Lower lobe of right lung (tissue), 2 donors: ENCODE measurements at places on chromosomes 13 and 19. TPM values are rescaled to one million over a fixed set of nuclear protein-coding genes. Genes with fewer than 3 reads are reported as not detected.

GRCh38 chr13:114313061-114313860 lies 1.0 kb upstream of the CHAMP1 start:
- H3K4me3 ChIP-seq: peak overlapping the region; percentile 94
- no peak for DNase-seq
- H3K36me3 ChIP-seq: no peaks in the 10 kb centered on the region
- peak overlapping the region; percentile 95 for H3K27ac ChIP-seq

- no peaks in the 10 kb centered on the region for H3K36me3 ChIP-seq
- no peak overlapping the region for H3K27ac ChIP-seq
- H3K27me3 ChIP-seq: no peaks in the 10 kb centered on the region
- H3K4me1 ChIP-seq: peaks cover 22% of the 10 kb centered on the region
- no peak for DNase-seq
- no peak overlapping the region for H3K4me3 ChIP-seq
Measured at GRCh38 chr13:98263841-98264240, 86.8 kb upstream of the RNF113B start.

The SLC15A1 gene
- total RNA-seq: not detected

The CPB2 gene
- 33.5 TPM for total RNA-seq

The SUCLA2 gene
- total RNA-seq: 36.7 TPM

DNA sequence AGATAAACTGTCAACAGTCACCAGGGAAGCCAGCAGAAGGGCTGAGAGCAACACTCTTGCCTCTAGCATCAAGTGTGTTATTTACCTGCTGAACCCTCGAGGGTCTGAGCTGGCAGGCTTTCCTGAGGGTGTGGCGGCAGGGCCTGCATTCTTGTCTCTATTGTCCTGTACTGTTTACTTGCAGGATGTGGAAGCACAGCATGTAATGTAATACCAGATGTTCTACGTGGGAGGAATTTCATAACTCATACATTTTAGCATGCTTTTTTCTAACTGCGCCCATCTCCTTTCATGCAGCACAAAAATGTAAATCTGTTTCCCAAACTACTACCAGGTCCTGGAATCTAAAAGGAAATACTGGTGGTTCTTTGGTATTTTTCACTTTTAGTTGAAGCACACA lies 153.1 kb downstream of the RGCC start:
- peak overlapping the region; percentile 82 for H3K27ac ChIP-seq
- H3K27me3 ChIP-seq: no peaks in the 10 kb centered on the region
- peaks cover 39% of the 10 kb centered on the region for H3K4me1 ChIP-seq

The SAMD1 gene
- total RNA-seq: 51.4 TPM

The RNF113B gene
- not detected for total RNA-seq

DNA sequence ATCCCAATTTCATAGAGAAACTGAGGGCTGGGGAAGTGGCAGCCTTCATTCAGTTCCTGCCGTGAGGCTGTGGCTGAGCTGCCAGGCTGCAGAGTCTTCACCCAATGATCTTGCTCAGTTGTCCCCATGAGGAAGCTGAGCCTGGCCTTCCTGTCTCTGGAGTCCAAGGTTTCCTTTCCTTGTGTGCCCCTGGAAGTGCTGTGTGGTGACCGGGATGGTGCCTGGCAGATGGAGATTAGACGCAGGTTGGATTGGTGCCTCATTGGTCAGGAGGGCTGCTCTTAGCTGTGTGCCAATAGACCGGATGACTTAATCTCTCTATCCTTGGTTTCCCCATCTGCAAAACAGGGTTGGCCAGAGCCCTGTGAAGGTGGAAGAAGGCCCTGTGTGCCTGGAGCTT lies 24.6 kb downstream of the DNM2 start:
- DNase-seq: no peak
- H3K27me3 ChIP-seq: no peaks in the 10 kb centered on the region
- peak overlapping the region; percentile 60 for H3K27ac ChIP-seq

The PIBF1 gene
- total RNA-seq: 28.3 TPM

DNA sequence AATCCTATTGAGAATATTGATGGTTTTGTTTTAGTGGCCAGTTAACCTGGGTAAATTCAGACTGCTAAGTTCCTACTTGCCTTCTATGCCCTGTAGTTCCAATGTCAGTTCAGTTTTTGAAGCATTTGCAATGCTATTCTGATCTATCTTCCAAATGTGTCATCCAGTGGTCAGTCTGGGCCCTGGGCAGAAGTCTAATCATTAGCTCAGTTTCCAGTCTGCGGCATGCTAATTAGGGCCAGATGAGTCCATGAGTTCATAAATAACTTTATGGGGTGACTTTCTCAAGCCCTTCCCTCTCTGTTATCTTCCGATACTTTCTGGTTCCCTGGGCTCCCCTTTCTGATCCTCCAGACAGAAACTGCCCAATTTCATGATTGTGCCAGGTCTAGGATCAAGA lies 32.7 kb downstream of the FAM187B start:
- no peaks in the 10 kb centered on the region for H3K4me1 ChIP-seq
- no peak overlapping the region for H3K27ac ChIP-seq
- no peak for DNase-seq
- no peak overlapping the region for H3K4me3 ChIP-seq
- H3K36me3 ChIP-seq: no peaks in the 10 kb centered on the region
- H3K27me3 ChIP-seq: no peaks in the 10 kb centered on the region

The MIDN gene
- total RNA-seq: 76.3 TPM

DNA sequence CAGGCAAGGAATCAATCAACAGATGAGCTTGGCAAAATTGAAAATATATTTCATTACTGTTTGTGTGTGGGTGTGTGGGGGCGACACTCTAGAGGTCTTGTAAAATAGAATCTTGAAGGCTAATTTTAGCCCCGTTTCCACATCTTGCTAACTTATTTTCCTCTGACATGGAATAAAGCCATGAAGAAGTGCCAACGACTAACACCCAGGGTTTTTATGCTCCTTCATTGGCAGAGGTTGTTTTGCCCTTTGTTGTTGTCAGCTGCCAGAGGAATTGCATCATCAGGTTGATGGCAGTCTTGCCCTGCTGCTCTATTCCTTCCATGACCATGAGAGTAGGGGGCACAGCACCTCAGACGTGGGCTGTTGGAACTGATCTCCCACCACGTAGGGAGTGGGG lies 30.6 kb upstream of the FAM216B start:
- no peak overlapping the region for H3K4me3 ChIP-seq
- H3K27me3 ChIP-seq: no peaks in the 10 kb centered on the region
- no peaks in the 10 kb centered on the region for H3K36me3 ChIP-seq
- H3K27ac ChIP-seq: no peak overlapping the region

GRCh38 chr13:28467034-28467433 lies 27.9 kb downstream of the FLT1 start:
- H3K27me3 ChIP-seq: no peaks in the 10 kb centered on the region
- peaks cover 4% of the 10 kb centered on the region for H3K36me3 ChIP-seq
- H3K4me1 ChIP-seq: peaks cover 19% of the 10 kb centered on the region
- H3K27ac ChIP-seq: no peak overlapping the region
- no peak for DNase-seq
- H3K4me3 ChIP-seq: no peak overlapping the region

The IGFLR1 gene
- total RNA-seq: 17.1 TPM

DNA sequence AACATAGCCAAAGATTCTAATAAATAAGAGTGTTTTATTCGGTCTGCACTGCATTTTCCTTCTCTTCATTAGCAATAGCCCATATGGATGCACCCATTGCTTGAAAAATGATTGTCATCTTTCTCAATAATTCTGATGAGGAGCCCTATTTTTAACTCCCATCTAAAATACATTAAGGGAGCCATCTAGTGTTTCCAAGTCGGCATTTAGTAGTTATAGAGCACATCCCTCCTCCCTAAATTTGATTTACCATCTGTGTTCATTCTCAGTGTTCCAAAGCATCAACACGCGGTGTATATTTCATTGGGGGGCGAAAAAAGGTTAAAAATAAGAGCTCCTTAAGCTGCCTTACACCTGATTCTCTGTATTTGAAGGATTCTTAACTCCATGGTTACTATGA lies 119.2 kb upstream of the IPO5 start:
- no peak overlapping the region for H3K4me3 ChIP-seq
- DNase-seq: no peak
- H3K27ac ChIP-seq: no peak overlapping the region
- H3K36me3 ChIP-seq: no peaks in the 10 kb centered on the region
- no peaks in the 10 kb centered on the region for H3K27me3 ChIP-seq
- no peaks in the 10 kb centered on the region for H3K4me1 ChIP-seq

DNA sequence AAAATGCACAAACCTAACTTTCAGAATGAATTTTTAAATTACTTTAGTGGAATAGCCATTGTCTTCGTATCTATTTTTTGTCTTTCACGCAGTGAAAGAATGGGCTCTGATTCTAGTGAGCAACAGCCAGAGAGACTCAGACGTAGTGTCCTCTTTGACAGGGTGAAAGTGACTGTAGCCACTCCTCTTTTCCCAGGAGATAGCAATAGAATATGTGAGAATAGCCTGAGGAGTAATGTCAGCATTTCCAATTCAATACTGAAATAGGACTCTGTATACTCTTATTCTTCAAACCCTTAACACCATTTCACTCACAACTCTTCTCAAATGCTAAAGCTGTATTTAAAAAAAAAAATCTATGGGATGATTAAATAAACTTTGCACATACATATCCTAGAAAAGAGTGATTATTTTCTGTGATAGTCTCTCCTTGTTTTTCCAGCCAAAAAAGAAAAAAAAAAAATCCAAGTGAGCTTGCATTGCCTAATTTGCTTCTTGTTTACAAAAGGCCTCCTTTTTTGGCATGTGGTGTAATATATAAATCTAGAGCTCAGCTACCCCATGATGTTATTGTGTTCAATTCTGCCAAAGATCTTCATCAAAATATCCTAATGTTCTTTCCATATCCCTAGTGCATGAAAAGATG lies 626.1 kb upstream of the SLITRK6 start:
- no peaks in the 10 kb centered on the region for H3K27me3 ChIP-seq
- no peak for DNase-seq
- H3K4me1 ChIP-seq: no peaks in the 10 kb centered on the region

- H3K4me3 ChIP-seq: no peak overlapping the region
- no peaks in the 10 kb centered on the region for H3K27me3 ChIP-seq
- DNase-seq: no peak
Measured at GRCh38 chr19:23855676-23856075, 59.0 kb upstream of the ZNF726 start.

The SHC2 gene
- total RNA-seq: 24.0 TPM

DNA sequence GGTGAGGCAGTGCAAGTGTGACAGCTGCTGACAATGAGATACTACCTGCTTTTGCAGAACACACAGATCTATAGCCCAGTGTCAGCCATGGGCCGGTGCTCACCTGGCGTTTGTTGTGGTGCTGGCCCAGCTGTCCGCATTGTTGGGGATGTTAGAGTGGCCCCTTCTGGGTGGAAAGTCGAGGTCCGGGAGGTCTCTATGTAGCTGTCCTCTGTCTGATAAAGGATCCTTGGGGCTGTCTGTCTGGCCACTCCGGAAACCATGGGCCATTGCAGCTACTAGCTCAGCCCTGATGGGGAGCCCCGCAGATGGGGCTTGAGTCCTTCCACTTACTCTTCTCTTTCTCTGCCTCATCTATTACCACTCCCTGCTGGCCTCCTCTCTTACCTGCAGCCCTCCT lies 181.5 kb upstream of the TSHZ3 start:
- H3K27ac ChIP-seq: no peak overlapping the region
- DNase-seq: no peak
- H3K36me3 ChIP-seq: no peaks in the 10 kb centered on the region
- H3K4me3 ChIP-seq: no peak overlapping the region
- no peaks in the 10 kb centered on the region for H3K27me3 ChIP-seq
- no peaks in the 10 kb centered on the region for H3K4me1 ChIP-seq
